ENCODE measurements at places on chromosomes 5 and 9.

DNA sequence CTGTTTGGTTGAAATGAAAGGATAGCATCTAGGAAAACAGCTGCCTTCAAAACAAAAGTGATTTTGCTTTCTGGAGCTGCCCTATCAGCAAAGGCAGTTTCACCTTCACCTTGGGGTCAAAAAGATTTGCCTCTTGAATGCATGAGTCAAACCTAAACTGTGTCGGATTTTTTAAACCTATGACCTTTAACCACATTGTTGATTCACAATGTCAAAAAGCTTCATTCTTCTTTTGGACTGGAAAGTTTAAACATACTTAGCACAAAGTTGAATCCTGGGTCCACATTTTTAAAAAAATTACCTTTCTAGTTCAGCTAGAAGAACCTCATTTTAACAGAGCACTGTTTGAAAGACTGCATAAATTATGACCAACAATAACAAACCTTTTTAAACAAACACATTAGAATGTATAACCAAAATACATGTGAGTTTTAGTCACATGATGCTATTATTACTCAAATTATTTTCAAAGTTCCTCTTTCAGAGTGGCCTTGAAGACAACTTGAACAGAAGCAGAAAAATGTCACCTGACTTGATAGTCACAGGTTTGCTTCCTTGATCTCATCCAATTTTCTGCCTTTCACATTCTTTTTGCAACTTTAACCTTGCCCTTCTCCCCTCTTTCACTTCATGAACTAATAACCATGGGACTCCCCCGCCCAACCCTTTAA is 109.7 kb upstream of the LHFPL2 start:
- DNase-seq = peak; percentile 5
- no peaks in the 10 kb centered on the region for H3K36me3 ChIP-seq
- no peak overlapping the region for H3K27ac ChIP-seq
- H3K27me3 ChIP-seq = peaks cover 2% of the 10 kb centered on the region

DNA sequence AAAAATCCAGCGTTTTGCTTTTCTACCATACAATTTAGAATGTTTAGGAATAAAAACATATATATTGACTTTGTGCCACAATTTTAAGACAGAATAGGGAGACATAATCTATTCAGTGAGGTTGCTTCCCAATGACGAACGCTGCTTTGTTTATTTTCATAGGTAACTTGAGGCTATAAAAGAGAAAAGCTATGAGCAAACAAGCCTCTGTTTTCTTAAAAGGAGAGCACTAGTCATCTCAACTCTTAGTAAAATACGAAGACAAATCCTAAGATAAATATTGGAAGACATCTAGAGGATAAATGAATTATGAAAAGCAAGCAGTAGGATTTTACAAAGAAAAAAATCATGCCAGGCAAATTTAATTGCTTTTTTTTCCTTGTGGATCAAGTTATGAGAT is 363.6 kb downstream of the ANXA1 start:
- H3K4me3 ChIP-seq = no peak overlapping the region
- no peaks in the 10 kb centered on the region for H3K36me3 ChIP-seq
- H3K27ac ChIP-seq = no peak overlapping the region
- DNase-seq = no peak
- no peaks in the 10 kb centered on the region for H3K27me3 ChIP-seq

- no peaks in the 10 kb centered on the region for H3K27me3 ChIP-seq
- no peaks in the 10 kb centered on the region for H3K4me1 ChIP-seq
- no peak for DNase-seq
- no peak overlapping the region for H3K27ac ChIP-seq
These were observed 85.8 kb downstream of the FAM114A2 start for GRCh38 chr5:153952893-153953292.

DNA sequence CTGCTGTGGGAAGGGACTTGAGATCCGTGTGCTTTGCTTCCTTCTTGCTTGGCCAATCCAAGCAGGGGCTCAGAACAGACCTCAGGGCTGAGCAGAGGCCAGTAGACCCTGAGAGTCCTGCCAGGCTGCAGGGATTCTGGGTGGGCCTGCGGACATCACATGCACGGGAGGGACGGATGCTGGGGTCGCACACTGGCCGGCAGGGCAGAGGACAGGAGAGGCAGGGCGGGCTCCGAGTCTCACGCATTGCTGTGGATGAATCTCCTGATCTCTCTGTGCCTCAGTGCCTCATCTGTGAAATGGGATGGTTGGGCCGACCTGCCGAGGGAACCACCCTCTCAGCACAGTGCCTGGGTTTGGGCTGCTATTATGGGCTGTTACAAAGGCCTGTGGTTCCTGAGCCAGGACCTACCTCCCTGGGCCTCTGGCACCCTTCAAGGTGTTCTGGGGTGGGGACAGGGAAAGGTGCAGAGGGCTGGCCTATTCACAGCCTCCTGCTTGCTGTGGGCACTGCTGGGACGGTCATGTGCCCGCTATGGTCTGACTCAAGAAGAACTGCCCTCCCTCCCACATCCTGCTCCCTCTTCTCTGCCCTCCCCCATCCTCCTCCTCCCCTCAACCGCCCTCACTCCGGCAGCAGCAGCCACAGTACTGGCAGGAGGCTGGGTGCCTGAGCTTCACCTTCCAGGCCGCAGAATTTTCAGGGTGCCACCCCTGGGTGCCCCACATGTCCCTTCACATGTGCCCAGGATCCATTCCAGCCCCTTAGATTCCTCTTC is 43.3 kb downstream of the NCS1 start:
- H3K36me3 ChIP-seq = peaks cover 3% of the 10 kb centered on the region
- H3K4me1 ChIP-seq = peaks cover 4% of the 10 kb centered on the region
- H3K4me3 ChIP-seq = no peak overlapping the region
- no peak overlapping the region for H3K27ac ChIP-seq
- peak; percentile 14 for DNase-seq

- no peak overlapping the region for H3K4me3 ChIP-seq
- H3K27ac ChIP-seq = no peak overlapping the region
- peaks cover 20% of the 10 kb centered on the region for H3K4me1 ChIP-seq
- H3K36me3 ChIP-seq = peaks cover 39% of the 10 kb centered on the region
- no peak for DNase-seq
- H3K27me3 ChIP-seq = no peaks in the 10 kb centered on the region
These were observed 35.2 kb downstream of the JADE2 start for GRCh38 chr5:134560698-134561097.

DNA sequence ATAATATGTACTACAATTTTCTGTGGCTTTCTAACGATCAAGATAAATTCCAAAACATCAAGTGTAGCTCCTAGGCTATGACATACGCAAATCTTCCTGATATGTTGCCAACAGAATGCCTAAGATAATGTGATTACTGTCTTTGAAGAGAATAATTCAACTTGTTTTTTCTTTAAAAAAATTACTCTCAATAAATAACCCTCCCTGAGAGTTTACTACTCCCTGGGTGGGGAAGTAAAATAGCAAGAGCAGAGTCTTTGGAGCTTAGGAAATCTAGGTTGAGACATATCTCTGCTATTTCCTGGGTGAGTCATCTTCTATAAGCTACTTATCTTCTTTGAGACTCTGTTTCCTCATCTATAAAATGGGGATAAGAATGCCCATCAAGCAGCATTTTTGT is 201.2 kb downstream of the ACTL7B start:
- DNase-seq = no peak
- H3K27ac ChIP-seq = no peak overlapping the region

- H3K4me3 ChIP-seq = no peak overlapping the region
- no peaks in the 10 kb centered on the region for H3K4me1 ChIP-seq
- H3K36me3 ChIP-seq = no peaks in the 10 kb centered on the region
- no peak overlapping the region for H3K27ac ChIP-seq
- DNase-seq = no peak
- H3K27me3 ChIP-seq = peaks cover 28% of the 10 kb centered on the region
These were observed 1.4 kb downstream of the GDA start for GRCh38 chr9:72150661-72151060.

DNA sequence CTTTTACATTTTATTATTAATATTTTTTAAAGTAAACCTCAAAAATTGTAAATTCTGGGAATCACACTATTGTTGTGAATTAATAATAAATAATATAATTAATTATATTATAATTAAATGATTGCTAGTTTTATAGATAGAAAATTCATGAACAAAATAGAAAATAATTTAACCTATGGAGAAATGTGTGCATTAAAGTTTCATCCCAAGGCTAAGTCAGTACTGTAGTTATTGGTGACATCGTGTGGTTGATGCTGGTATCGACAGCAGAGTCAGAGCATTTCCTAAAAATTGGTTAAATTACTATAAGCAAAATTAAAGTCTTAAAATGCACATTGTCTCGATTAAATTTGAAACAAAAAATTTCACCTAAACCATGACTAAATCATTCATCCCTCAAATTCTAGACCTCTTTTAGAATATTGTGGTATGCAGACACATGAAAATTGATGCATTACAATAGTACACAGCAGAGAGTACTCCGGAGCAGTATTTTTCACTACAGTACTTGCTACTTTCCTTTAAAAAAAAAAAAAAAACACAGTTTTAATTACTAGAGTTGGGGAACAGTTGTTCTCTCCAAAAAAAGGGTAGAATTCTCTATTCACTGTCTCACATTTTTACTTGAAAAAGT is 73.9 kb downstream of the RORB start:
- no peaks in the 10 kb centered on the region for H3K36me3 ChIP-seq
- no peaks in the 10 kb centered on the region for H3K4me1 ChIP-seq
- DNase-seq = peak; percentile 50
- H3K27me3 ChIP-seq = peaks cover 1% of the 10 kb centered on the region
- H3K4me3 ChIP-seq = no peak overlapping the region

- peaks cover 52% of the 10 kb centered on the region for H3K4me1 ChIP-seq
- H3K27me3 ChIP-seq = no peaks in the 10 kb centered on the region
- DNase-seq = no peak
- no peak overlapping the region for H3K4me3 ChIP-seq
- peak overlapping the region; percentile 47 for H3K27ac ChIP-seq
- no peaks in the 10 kb centered on the region for H3K36me3 ChIP-seq
These were observed 76.2 kb downstream of the ARHGAP26 start for GRCh38 chr5:142846406-142846805.

GRCh38 chr9:103804077-103804735 is 289.9 kb upstream of the SMC2 start:
- no peak overlapping the region for H3K27ac ChIP-seq
- H3K36me3 ChIP-seq = no peaks in the 10 kb centered on the region
- no peak for DNase-seq
- no peak overlapping the region for H3K4me3 ChIP-seq

DNA sequence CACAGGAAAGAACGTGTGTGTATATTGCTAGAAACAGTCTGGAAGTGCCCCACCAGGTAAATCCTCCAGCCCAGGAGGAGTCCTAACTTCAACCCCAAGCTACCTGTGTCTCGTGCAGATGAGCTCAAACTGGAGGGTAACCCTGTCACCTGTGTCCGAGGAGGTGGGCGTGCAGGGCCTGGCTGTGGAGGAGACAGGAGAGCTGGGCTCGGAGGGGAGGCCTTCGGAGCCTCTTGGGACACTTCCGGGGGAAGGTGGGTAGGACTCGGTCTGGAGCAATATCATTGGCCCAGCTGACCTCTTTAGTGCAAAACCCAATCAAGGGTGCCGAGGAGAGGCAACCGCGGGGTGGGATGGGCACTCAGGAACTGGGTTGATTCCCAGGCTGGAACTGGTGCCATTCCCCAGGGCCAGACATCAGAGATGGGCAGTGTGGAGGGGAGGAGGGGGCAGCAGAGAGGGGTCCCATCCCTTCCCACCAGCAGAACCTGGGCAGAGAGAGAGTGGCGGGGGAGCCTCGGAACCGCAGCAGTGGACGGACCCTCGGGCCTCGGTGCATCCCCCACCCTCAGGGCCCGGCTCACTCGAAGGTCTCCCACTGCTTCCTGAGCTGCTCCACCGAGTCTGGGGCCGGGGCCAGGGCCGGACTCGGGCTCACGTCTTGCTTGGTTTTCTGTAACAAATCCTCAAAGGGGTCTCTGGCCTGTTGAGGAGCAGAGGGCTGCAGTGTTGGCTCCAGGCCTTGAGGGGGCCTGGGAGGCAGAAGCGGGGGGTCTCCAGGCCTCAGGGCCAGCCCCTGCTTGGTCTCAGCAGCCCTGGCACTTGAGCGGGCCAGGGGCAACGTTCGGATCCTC is 25.1 kb downstream of the CRB2 start:
- H3K4me1 ChIP-seq = peaks cover 3% of the 10 kb centered on the region
- peaks cover 2% of the 10 kb centered on the region for H3K27me3 ChIP-seq
- no peak for DNase-seq
- no peak overlapping the region for H3K4me3 ChIP-seq

- peaks cover 13% of the 10 kb centered on the region for H3K36me3 ChIP-seq
- H3K27ac ChIP-seq = peak overlapping the region; percentile 68
- no peaks in the 10 kb centered on the region for H3K27me3 ChIP-seq
These were observed 26.2 kb downstream of the NREP start for GRCh38 chr5:111730659-111731382.

GRCh38 chr5:73482383-73483136 is 15.7 kb upstream of the BTF3 start:
- H3K36me3 ChIP-seq = no peaks in the 10 kb centered on the region
- H3K4me1 ChIP-seq = no peaks in the 10 kb centered on the region
- no peak overlapping the region for H3K4me3 ChIP-seq
- H3K27me3 ChIP-seq = peaks cover 22% of the 10 kb centered on the region
- DNase-seq = no peak

DNA sequence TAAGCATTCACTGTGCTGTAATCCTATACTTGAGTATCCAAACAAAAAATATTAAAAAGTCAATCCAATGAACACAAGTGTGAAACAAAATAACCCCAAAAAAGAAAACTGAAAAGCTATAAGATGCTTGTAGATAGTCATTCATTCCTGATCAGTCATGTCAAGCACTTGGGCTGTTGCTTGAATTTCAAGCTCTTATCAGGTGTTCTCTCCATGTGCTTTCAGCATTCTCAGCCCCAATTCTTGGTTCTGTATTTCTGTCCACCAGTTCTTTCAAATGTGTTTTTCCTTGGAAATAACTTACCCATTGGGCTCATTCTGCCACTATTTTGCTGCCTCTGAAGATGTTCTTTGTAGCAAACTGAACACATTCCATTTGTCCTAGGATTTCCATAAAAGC is 4.7 kb downstream of the ZFAND5 start:
- H3K36me3 ChIP-seq = peaks cover 72% of the 10 kb centered on the region
- no peaks in the 10 kb centered on the region for H3K27me3 ChIP-seq
- DNase-seq = no peak
- peaks cover 73% of the 10 kb centered on the region for H3K4me1 ChIP-seq
